ENCODE measurements at places on chromosomes 4 and X.

- DNase-seq: no peak
Observed at GRCh38 chrX:121876305-121876704, 828.9 kb downstream of the GLUD2 start.

GRCh38 chr4:26804925-26805324 lies 55.7 kb upstream of the STIM2 start:
- no peak for DNase-seq

GRCh38 chr4:56147371-56147770 lies 198.6 kb downstream of the CEP135 start:
- DNase-seq: no peak

GRCh38 chr4:151485541-151486131 lies 76.7 kb downstream of the FHIP1A start:
- peak; percentile 19 for DNase-seq

DNA sequence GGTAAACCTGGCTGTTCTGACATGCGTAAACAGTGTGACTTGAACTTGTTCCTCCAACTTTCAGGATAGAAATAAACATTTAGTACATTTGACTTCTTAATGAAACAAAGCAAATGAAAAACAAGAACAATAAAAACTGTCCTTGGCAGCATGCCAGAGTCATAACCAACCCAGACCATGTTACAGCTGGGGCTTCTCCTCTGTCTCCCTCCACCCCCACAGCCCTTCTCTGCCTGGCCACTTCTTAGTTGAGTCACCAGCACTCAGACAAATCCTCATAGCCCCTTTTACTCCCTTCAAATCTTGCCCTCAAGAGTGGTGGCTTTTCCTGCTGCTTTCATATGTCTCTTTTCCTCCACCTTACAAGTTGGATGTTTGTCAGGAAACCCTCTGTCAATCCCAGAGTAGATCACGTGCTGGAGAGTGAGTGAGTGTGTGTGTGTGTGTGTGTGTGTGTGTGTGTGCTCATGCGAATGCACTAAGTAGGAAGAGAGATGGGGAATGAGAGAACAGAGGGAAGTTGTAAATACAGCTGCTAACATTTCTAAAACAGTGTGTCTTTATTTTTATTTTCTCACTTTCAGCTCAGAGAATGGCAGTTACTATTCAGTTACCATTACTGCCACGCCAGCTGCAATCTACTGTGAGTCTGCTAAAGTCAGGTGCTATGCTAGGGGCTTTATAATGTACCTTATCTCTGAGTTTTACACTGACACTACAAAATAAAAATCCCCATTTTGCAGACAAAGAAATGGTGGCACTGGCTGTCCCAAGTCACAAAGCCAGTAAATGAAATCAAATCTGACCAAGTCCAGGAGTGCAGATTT lies 15.0 kb downstream of the SCARB2 start:
- peak; percentile 82 for DNase-seq

GRCh38 chr4:170743633-170744032 lies 653.9 kb upstream of the AADAT start:
- no peak for DNase-seq

DNA sequence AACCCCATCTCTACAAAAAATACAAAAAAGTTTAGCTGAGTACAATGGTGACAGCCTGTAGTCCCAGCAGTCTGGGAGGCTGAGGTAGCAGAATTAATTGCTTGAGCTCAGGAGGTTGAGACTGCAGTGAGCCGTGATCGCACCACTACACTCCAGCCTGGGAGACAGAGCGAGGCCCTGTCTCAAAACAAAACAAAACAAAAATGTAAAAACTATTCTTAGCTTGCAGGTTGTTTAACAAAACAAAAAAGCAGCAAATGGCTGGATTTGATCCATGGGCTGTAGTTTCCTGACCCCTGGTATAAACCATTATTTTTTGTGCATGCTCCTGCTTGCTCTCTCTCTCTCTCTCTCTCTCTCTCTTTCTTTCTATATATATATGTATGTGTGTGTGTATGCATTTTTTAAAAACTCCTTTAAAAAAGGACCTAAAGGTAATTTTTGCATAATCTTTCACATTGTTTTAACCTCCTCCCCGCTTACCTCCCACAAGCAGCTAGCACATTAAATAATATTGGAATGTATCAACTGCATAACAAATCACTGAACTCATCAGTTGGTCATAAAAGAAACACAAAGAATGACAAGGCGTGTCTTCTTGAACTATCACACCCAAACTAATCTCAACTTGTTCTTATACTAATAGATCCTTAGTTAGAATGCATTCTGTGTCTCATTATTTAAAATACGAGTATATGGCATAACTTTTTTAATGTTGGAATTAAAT lies 4.8 kb downstream of the AREG start:
- DNase-seq: peak; percentile 52

DNA sequence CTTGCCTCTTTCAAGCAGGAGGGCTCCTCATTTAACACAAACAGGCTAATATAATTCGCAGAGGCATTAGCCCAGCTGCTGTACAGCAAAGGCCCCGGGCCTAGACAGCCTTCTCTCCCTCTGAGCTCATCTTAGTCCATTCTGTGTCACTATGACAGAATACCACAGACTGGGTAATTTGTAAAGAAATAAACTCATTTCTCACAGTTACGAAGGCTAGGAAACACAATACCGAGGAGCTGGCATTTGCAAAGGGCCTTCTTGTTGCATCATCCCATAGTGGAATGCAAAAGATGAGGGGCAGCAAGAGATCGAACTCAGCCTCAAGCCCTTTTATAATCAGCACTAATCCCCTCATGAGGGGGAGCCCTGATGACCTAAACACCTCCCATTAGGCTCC lies 48.5 kb downstream of the TSPAN5 start:
- no peak for DNase-seq

DNA sequence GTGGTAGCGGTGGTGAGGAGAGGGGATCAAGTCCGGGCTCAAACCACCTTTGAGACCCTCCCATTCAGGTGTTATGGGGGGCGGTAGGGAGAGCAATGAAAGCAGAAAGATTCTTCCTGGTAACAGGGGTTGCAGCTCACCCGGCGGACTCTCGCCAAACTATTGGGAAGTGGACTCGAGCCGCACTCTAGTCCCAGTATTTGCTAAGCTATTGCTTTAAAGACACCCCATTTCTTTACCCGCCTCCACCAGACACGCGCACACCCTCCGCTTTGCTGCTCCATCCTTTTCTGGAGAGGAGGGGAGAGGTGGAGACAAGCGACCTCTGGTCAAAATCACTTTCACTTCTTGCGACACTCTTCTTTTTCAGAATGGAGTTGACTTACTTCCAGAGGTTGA lies 625 bp upstream of the GABRA4 start:
- no peak for DNase-seq

DNA sequence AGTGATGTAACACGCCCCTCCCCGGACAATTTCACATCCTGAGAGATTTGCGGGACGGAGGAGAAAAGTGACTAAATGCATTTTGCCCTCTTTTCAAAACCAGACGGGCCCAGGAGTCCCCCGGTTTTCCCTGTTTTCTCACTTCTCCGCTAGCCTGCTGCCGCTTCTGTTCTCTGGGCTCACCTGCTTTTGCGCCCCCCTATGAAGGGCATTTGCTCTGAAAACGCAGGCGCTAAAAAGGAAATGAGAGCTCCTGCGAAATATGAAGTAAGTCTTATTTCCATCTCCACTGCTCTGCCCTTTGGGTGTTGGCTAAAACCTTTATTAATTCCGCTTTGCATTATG lies 613 bp upstream of the TMEM47 start:
- DNase-seq: no peak

DNA sequence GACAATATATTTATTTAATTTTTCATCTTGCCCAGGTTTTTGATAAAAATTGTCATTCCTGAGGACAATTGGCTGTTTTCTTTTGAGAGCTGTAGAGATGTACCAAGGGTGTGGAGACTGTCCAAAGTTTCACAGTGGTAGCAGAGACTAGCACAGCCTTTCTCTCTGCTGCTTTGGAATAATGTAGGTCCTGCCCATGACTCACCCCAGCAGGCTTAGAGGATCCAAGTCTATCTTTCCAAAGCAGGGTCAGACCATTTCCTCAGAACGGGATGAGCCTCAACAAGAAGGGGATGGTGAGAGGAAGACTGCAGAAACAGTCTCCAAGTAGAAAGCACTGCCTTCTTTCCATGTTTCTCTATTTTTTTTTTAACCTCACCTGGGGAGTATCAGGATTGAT lies 131.5 kb upstream of the RPL34 start:
- DNase-seq: no peak

DNA sequence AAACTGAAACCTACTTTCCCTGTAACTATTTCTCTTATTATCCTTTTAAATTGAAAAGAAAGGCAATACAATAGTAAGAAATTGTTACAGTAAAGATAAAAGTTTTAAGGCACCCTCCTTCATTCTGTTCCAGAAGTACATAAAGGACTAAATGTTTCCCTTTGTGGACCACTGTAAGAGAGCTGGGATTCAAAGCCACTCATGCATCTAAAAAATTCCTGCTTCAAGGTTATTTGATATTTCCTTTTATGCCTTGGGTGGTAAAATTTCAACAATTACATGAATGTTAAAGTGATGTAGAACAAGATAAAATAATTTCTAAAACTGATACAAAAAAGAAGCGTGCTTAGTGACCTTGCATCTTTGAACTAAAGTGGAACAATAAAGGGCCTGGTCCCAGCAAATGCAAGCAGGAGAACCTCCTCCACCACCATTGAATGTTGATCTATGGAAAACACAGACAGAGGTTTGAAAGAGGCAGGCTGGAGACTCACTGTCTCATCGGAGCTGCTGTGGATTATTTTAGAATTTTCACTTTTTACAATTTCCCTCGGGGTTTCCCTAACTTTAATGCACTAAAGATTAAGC lies 42.3 kb upstream of the PRSS12 start:
- DNase-seq: no peak

DNA sequence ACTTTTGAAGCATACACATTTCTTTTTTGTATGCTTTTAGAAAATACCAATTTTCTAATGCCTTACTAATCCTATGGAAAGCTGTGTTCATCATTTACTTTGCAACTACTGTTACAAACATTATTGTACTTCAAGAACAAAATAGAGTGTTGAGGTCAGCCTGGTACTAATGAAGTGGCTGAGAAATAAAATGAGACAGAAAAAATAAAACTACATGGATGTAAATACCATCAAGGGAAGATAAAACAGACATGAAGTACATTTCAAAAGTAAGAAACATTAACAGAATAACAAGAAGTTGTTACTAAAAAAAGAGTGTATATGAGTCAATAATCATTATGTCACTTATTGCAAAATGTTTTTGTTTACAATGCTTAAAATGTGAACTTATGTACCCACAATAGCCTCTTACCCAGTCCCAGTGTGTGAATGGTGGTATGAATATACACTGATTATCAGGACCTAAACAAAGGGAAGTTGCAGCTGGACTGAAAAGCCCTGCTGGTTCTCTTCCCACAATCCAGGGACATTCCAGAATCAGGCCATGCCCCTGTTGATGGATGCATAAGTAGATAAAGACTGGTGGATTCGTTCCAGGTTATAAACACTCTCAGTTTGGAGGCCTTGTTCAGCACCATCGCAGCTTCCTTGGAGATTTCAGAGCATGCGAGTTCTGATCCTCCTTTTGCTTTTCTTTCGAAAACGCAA lies 2.4 kb upstream of the CSN3 start:
- no peak for DNase-seq

DNA sequence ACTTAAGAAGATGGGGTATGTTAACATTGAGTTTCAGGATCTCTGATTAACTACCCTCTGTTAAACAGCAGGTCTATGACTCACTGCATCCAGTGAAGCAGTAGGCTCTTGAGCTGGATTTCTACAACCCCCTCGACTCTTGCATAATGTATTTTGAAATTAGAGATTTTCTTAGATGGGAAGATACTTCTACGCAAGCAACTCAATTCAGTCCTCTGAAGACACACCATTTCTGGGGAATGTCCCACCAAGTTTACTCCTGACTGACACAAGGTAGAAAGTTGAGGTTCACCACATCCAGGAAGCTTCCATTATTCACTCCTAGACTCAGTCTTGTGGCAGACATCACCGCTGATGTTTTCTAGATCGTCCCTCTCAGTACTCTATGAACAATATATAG lies 12.9 kb downstream of the PALLD start:
- no peak for DNase-seq

DNA sequence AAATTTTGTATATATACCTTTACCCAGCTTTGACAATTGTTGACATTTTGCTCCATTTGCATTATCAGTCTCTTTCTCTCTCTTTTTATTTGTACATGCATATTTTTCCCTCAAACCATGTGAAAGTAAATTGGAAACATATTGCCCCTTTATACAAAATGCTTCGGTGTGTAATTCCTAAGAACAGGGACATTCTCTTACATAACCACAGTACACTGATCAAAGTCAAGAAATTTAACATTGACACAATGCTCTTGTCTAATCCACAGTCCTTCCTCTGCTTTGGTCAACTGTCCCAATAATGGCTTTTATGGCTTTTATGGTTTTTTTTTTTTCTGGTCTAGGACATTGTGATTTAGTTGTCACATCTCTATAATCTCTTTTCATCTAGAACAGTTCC lies 9.5 kb upstream of the SMS start:
- no peak for DNase-seq

DNA sequence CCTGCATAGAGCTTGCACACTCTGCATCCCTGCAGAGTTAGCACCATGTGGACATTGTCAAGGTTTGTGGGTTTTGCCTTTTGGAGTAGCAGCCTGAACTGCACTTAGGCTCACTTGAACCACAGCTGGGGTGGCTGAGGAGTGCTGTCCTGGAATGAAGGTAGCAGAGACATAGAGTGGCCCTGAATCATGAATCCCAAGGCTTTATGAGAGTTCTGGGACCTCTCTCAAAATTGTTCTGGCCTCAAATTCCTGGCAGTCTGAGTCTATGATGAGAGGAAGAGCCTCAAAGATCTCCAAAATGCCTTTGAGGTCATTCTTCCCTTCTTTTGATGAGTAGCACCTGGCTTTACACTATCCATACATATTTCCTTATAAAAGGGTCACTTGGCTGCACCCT lies 37.1 kb upstream of the ADH1C start:
- DNase-seq: no peak

DNA sequence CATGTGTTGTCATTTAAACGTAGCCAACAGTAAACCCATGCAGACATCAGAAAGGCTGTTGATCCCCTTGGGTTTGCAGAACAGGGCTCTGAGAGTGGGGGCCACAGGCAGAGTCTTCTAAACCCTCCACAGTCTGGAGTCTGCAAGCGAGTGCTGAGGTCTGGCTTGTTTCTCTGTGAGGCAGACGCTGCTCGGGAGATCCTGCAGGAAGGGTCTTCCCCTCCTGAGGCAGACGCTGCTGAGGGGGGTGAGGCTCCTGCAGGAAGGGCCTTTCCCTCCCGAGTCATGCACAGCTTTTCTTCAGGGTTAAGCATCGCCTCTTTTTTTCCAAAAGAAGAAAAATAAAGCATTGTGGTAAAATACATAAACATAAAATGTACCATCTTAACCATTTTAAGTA lies 17.1 kb upstream of the PDE6B start:
- no peak for DNase-seq
